Esophagus squamous epithelium (tissue), 5 donors: ENCODE measurements at places on chromosomes 5 and 9.

GRCh38 chr5:153818626-153819025 is 220.1 kb downstream of the FAM114A2 start:
- DNase-seq = no peak

GRCh38 chr5:74519161-74519571 is 121.4 kb downstream of the ENC1 start:
- DNase-seq = no peak

- DNase-seq = no peak
These were observed 17.9 kb downstream of the TPPP start for GRCh38 chr5:675111-675870.

DNA sequence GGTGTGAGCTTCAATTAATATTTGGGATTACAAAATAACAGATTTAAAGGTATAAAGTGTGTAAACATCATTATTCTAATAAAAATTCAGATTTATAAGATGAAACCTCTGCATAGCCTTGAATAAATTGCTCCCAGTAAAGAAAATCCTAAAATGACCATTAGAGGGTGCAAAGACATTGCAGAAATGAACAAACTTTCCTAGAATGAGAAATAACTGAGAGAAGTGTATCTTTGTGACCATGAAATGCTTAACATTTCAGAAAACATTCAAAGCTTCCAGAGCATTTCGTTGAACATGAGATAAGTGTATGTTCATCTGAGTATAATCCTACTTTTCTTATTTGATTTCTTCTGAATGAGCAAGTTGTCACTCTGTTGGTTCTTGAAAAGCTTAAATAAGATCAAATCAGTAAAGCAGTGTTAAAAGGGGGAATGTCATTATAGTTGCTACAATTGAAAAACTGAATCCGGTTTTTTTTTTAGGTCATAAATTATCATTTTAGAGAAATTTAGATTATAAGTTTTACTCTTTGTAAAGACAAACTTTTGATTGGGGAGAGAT is 24.7 kb upstream of the NUDT12 start:
- DNase-seq = no peak

DNA sequence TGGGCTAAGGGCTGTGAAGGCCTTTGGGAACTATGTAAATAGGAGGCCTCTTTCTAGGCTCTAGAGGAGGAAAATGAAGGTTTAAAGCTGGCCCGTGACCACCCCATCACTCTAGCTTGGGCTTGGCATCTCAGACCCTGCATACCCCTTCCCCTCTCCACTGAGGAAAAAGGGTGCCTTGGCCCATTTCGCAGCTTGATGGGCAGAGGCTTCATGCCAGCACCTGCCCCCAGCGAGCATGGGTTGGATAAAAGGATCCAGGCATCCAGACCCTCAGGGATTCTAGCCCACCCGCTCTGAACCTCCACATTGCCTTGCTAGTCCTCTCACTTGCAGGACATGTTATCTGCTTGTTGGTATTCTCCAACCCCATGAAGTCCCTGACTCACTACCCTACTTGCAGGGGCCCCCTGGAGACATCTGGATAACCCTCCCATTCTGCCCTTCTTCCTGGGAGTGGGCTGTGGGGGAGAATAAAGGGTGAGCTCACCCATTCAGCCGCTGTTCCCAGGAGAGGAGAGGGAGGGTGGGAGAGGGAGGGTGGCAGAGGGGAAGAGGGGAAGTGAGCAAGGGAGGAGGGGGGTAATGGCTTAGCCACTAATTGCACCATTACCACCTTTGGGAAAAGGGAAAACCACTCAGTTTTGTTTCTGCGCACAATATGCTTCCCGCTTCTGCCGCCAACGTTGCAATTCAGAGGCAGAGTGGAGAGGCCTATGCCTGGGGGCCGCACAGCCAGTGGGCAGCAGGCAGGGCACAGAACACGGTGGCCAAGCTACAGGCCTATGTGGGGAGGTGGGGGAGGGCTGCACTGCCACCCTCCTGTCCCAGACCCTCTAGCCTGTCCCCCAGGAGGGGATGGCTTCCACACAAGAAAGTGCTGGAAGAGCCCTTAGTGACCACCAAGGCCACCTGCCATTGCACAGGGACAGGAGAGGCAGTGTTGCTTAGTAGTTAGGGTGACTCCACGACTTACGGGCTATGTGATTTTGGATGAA is 2.1 kb upstream of the CAMK2A start:
- DNase-seq = no peak

- DNase-seq = no peak
These were observed 31.0 kb upstream of the NFIB start for GRCh38 chr9:14344941-14345353.

DNA sequence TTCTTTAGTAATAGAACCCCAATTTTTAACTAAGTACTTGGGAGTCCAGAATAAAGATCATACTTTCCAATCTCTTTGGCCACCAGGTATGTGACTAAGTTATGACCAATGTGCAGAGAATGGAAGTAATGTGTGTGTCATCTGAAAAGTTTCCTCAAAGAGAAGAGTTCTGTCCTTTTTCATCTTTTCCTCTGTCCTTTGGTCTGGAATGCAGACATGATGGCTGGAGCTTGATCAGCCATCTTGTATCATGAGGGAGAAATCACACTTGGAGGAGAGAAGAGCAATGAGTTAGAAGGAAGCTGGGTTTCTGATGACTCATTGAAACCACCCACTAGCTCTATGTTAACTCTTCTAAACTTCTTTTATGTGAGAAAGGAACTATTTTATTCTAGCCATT is 5.5 kb upstream of the CPEB4 start:
- DNase-seq = no peak

DNA sequence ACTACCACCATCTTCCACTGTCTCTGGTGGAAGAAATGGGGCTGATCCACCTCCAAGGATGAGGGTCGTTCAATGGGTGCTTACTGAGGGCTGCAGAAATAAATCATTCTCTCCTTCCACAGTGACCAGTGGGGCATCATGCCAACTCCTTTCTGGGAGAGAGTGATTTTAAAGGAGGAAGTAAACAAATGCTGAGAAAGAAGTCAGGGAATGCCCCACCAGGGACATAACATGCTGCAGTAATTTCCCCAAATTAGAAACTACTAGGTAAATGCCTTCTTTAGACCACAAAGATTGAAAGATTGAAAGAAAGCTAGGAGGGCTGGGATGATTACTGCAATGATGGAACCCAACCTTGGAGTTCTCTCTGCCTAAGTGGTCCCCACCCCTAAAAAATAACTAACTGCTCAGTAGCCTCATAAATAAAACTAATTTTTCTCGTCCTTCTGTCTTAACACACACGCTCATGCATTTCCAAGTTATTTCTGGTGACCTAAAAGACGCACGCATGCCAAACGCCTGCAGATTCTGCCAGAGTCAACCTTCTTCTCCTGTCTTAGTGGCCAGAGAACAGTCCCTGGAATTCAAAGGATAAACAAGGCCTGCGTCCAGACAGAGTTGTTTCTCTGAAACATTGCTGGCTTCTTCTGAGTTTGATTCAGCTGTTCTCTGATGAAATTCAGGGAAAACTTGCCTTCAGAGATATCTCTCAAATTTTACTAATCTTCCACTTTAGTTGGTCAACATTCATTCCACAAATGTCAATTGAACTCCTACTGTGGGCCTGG is 250.0 kb downstream of the NR3C1 start:
- DNase-seq = no peak

DNA sequence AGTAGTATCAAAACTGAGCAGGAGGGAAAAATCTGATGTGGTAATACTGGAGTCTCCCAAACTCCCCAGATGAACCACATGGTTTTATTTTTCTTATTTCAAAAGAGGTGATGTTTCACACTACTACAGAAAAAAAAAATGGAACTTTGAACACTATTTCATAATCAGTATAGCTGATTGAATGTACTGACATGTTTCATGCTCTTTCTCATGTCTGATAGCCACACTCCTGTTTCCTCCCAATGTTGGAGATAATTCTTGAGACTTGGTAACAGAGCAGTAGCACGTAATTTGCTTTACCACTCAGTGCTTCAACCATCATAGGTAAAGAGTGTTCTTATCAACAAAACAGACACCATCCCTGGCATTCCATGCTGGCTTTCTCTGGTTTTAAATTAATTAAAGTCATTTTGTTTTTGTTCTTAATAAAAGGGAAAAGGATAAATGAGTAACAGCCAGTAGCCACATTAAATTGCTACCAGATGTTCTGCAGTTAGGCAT is 85.2 kb downstream of the MUSK start:
- no peak for DNase-seq

GRCh38 chr5:1547655-1548054 is 23.9 kb upstream of the LPCAT1 start:
- DNase-seq = no peak

GRCh38 chr5:80127116-80127552 is 92.0 kb downstream of the THBS4 start:
- no peak for DNase-seq

- DNase-seq = no peak
These were observed 36.9 kb upstream of the MED27 start for GRCh38 chr9:132116583-132116982.

DNA sequence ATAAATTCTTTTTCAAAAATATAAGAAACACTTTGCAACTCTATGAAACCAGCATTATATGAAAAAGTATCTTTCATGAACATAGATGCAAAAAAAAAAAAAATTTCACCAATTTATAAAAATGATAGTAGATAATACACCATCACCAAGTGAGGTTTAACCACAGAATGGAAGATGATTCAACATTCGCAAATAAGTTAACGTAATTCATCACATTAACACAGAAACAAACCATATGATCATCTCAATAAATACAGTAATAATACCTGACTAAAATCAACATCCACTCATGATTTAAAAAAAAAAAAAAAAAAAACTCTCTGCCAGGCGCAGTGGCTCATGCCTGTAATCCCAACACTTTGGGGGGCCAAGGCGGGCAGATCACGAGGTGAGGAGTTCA is 6.3 kb downstream of the PJA2 start:
- no peak for DNase-seq

DNA sequence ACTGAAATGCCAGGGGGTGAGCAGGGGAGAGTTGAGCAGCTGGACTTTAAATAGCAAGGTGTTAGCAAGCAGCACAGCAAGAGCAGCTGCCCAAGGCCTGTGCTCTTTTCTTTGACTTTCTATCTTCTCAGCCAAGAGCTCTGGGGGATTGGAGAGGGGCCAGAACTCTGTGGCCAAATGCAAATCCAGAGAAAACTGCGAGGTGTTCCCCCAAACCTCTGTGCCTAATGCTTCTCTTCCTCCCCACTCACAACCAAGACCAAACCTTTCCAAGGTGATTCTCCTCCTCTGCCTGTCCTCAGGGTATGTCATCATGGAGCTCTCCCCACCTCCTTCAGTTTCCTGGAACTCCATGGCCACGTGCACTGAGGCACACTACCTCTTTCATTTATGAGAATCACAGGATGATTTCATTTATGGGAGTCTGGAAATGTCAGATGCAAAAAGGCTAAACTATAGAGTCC is 118.7 kb upstream of the WWC1 start:
- no peak for DNase-seq

- DNase-seq = no peak
These were observed 138.1 kb upstream of the COL5A1 start for GRCh38 chr9:134503301-134504105.

- DNase-seq = no peak
These were observed 29.9 kb upstream of the MYOT start for GRCh38 chr5:137837491-137838394.

GRCh38 chr5:146203872-146204192 is 427 bp downstream of the RBM27 start:
- no peak for DNase-seq

DNA sequence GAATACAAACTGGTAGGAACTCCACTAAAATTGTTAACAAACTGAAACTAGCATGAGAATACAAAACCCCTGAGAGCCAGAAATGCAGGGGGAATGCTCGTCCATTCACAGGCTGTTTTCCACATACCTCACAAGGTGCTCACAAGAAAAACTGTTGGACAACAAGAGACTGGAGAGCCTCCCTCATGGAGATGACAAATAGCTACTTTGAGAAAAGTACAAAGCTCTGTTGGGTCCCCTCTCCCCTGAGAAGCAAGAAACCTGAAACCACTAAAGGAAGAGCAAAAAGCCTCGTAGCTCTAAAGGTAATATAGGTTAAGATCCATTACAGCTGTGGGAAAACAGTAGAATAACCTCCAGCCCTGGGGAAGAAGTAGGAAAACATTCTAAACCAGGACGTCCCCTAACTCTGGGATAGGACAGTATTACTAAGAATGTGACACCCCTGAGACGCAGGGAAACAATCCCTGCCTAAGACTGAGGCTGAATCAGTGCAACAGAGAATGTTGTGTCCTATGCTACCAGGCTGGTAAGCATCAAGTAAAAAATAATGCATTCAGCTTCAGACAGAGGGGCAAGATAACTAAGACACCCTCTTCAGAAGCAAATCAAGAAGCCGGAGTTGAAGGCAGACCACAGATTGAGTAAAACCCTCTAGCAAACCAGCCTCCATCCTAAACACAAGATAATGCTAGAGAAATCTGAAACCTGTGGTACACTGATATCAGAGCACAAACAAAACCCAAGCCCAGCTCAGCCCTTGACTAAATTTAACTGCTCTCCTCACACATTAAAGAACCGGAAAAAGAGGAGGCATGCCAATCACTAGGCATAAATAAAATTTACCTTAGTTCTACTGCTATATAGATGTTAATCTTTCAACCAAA is 160.2 kb downstream of the SSBP2 start:
- DNase-seq = no peak

- no peak for DNase-seq
These were observed 248.0 kb downstream of the NTRK2 start for GRCh38 chr9:84917366-84918070.

- DNase-seq = no peak
These were observed 110.5 kb upstream of the CD180 start for GRCh38 chr5:67306965-67307607.

- no peak for DNase-seq
These were observed 75.8 kb upstream of the CDH12 start for GRCh38 chr5:22928821-22929482.

- no peak for DNase-seq
These were observed at the start of gene ARHGEF37 for GRCh38 chr5:149581192-149581861. TSS of gene ARHGEF37 (plus strand) at chr5:149581498. CDS start at chr5:149597770, 16,272 bp downstream.

DNA sequence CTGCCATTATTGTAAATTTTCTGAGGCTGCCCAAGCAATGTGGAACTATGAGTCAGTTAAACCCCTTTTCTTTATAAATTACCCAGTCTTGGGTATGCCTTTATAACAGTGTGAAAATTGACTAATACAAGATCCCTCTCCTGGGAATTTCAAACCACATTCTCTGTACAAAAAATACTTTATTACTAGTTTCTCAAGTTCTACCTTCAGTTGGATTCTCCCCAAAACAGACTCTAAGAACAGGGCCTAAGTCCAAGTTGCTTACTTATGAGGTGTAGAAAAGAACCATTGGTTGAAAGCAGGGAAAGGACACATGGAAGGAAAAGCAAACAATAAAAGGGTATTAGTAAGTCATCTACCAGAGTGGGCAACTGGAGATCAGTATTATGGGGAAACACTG is 343.2 kb downstream of the TMEM232 start:
- no peak for DNase-seq

DNA sequence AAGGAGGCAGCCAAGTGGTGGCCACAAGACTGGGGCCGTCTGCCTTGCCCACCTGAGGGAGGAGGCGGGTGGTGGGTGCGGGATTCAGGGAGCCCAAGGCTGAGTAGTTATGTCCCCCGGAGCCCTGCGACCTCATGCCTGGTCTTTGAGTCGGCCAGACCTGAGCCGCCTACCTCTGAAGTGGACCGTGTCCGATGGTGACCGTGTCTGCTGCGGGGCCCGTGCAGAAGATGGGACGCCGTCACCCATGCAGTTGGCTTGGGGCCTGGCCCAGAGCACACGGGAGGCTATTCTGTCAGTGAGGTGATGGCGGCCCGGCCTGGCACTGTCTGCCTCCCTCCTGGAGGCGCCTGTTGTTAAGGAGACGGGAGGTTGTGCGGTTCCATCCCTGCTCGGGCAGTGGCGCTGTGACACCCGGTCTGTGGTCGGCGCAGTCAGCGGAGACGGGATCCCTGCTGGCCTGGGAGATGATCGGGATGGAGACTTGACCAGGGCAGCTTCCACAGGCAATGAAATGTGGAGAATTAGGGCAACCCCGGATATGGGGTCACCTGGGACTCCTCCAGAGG is 62.5 kb upstream of the FCN2 start:
- DNase-seq = no peak
